Activated T-helper 1 cell treated with Interleukin-2 at 50 U/mL for 16 hours (primary cell): ENCODE measurements at places on chromosomes 5 and 9.

DNA sequence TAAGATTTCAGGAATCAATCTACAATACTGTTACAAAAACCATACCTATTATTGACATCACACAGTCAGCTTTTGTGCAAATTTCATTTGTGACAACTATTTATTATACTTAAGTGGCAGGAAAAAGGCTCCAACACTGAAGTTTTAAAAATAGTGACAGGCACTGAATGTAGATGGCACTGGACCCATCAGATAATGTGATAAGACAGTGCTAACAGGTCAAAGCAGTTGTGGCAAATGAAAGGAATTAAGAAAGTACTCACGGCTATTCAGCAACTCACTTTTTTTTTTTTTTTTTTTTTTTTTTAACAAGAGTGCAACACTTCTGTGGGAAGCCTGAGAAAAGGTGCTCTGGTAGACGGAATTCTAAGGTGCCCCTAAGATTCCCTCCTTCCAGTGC is 115.0 kb upstream of the MEF2C start:
- no peak for DNase-seq

GRCh38 chr5:90606539-90606938 is 47.9 kb downstream of the ADGRV1 start:
- no peak for DNase-seq

DNA sequence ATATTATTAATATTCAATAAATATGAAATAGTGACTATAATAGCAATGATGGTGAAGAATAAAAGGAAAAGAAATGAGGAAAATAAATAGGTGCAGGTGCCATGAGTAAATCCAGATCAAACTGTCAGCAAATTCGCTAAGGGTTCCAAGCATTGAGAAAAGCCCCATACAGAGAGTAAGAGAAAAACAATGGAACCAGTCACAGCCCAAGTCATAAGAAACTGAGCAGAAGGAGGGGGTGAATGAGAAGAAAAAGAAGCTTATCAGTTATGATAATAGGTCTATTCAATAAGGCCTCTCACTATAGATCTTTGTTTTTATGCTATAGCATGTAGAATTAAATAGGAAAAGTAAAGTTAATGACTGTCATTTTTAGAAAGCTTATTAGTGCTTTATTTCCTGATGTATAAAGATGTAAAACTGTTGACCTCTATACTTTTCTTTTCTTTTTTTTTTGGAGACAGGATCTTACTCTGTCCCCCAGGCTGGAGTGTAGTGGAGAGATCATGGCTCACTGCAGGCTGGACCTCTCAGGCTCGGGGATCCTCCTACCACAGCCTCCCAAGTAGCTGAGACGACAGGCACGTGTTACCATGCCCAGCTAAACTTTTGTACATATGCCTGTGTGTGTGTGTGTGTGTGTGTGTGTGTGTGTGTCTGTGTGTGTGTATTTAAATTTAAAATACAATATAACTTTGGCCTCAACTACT is 72.4 kb downstream of the FYB1 start:
- no peak for DNase-seq

GRCh38 chr9:101628173-101628572 is 33.4 kb upstream of the PPP3R2 start:
- no peak for DNase-seq

GRCh38 chr9:92501671-92502393 is 19.5 kb upstream of the ASPN start:
- DNase-seq: no peak

- no peak for DNase-seq
Observed at GRCh38 chr5:168409591-168410458, 76.4 kb upstream of the RARS1 start.

GRCh38 chr9:110532908-110533665 is 46.5 kb downstream of the SVEP1 start:
- DNase-seq: no peak

- no peak for DNase-seq
Observed at GRCh38 chr5:10726179-10726912, 34.7 kb downstream of the DAP start.

- no peak for DNase-seq
Observed at GRCh38 chr5:1503241-1504068, 20.3 kb downstream of the LPCAT1 start.

DNA sequence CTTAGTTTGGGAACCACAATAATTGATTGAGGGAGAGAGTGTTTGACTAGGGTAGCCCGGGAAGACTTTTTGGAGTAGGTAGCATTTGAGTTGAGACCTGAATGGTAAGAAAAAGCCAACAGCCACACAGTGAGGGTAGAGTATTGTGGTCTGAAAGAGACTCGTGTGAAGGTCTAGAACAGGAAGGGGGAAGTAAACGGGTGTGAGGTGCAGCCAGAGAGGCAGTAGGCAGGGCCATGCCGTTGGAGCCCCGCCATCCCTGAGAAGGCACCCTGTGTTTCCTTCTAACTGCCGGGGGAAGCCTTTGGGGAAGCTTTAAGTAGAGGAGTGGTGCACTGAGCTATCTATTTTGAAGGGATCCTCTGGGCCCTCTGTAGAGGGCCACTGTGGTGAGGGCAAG is 3.5 kb upstream of the F2RL2 start:
- DNase-seq: no peak

- no peak for DNase-seq
Observed at GRCh38 chr9:85617141-85617670, 124.5 kb downstream of the AGTPBP1 start.

- DNase-seq: no peak
Observed at GRCh38 chr5:19001539-19001938, 986.5 kb downstream of the CDH18 start.

GRCh38 chr5:181204826-181205760 is at the start of gene TRIM7:
Gene TRIM7 (minus strand): TSS chr5:181205196. CDS start chr5:181205110, 86 bp downstream.
- no peak for DNase-seq

GRCh38 chr9:106065136-106065535 is 370.8 kb downstream of the TMEM38B start:
- DNase-seq: no peak

DNA sequence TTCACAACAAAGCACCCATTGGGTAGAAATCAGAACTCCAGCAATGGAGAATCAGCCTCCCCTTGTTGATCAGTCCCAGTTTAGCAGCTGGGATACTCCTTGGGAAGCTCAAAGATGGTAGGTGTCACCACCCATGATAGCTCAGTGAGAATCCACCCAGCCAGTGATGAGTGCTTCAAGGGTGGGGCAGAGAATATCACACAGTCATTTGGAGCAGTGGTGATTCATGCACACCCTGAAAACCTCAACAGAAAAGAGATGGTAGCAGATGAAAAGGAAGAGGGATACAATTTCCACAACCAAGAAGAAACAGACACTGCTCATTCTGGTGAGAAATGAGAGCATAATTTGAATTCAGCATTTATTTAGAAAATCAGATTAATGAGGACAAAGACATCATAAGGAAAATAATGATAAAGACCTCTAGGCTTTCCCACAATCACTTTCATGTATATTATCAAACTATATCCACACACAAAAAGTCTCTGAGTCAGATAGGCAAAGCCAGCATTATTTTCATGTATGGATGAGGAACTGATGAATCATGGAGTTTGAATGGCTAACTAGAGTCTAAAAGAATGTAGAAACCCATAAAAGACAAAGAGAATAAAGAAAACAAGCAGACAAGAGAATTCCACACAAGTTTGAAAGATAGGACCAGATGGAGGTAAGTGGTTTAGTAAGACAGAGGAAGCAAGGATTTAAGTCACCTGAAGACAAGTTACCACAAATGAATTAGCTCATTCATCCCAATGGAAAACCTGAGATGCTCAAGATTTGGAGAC is 82.9 kb downstream of the FEM1C start:
- DNase-seq: no peak

- no peak for DNase-seq
Observed at GRCh38 chr9:16010221-16010620, 457.4 kb downstream of the CCDC171 start.

- DNase-seq: no peak
Observed at GRCh38 chr5:90803876-90804275, 245.3 kb downstream of the ADGRV1 start.

DNA sequence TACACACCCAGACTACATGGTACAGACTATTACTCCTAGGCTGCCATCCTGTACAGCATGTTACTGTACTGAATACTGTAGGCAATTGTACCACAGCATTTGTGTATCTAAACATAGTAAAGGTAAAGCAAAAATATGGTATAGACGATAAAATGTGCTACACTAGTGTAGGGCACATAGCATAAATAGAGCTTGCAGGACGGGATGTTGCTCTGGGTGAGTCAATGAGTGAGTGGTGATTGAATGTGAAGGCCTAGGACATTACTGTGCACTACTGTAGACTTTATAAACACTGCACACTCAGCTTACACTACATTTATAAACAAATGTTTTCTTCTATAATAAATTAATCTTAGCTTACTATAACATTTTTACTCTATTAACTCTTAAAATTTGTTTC is 25.6 kb downstream of the ANKRD55 start:
- no peak for DNase-seq

- no peak for DNase-seq
Observed at GRCh38 chr5:1998716-1999317, 116.1 kb upstream of the IRX4 start.

DNA sequence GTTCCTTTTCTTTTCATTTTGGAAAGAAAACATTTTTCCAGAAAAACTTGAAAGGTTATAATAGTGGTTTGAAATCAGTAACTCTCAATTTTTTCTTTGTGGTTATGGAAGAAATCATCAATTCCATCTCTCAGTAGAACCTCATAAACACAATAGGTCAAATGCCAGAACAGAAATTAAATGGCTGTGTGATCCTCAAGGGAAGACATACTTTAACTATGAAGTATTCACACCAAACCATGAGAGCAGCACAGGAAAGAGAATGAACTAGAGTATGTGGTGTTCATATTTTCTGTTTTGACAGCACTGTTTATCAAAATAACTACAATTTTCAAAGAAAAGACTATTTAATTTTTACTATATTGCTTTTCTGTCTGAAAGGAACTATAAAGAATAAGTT is 29.7 kb upstream of the EFNA5 start:
- DNase-seq: no peak

- DNase-seq: no peak
Observed at GRCh38 chr9:126335837-126336735, 9.5 kb downstream of the MVB12B start.

DNA sequence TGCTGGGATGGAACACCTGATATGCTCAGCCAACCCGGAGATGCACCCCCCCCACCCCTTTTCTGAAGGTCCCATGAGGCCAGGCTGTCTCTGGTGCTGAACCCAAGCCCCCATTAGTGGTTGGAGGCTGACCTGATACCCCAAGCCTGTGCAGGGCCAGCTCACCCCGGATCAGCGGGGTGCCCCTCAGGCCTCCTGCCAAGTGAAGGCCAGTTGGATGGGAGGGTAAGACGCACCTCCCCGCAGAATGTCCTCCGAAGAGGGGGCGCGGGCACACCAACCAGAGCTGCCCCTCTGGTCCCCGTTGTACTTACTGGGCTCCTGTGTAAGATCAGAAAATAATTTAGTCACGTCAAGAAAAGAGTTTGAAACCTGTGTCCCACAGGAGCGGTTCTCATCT is 76.8 kb upstream of the OTULINL start:
- DNase-seq: no peak

DNA sequence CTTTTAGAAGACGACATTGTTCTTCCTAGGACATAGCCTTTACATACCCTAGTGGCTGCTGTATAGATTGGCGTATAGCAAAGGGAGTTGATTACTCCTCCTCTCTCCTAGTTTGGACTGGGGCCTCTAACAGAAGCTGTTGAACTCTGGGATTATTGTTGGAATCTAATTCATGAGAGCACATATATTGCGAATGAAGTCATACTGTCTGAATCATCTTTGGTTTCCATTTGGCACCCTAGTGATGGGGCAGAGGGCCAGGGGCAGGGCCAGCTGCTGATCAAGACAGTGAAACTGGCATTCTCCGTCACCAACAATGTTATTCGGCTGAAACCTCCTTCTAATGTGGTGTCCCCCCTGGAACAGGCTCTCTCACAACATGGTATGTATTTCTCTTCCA is 40.3 kb downstream of the NUP188 start:
- DNase-seq: no peak

GRCh38 chr5:1385395-1386273 is 40.7 kb upstream of the CLPTM1L start:
- peak; percentile 77 for DNase-seq

DNA sequence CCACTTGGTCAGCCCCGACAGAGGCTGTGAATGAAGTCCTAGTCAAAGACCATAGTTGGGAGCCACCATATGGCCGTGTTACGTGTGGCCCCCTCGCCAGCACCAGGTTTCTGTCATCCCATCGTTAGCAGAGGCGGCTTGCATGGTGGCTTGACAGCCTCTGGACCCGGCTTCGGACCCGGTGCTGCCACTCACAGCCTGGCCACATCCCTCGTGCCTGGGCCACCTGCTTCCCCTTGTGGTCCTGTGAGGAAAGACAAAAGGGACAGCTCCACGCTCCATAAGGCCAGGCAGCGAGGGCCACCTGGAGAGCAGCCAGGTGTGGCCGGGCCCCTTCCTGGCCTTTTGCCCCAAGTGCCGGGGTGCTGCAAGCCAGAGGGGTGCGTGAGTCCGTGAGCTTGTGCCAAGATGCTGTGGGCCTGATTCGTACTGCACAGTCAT is 6.2 kb downstream of the NKD2 start:
- DNase-seq: no peak

- DNase-seq: no peak
Observed at GRCh38 chr9:125604196-125604595, 102.8 kb downstream of the MAPKAP1 start.

DNA sequence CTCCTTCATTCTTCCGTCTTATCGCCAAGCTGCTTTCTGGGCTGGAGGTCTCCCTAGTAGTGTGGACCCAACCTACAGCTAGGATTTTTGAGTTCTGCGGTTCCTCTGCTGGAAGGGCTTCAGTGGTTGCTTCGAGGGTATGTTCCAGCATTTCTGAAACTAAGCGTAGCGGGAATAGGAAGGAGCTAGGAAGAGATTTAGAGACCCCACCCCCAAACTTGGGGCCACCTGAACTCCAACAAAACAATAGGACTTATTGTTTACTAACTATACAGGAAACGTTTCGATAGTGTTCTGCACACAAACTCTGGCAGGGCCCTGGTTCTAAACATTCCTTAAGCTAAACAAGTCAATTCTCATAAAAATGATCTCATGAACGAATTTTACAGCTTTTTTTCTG is 346.7 kb downstream of the PLK2 start:
- DNase-seq: no peak

GRCh38 chr5:110150199-110150598 is 460.5 kb downstream of the MAN2A1 start:
- no peak for DNase-seq

DNA sequence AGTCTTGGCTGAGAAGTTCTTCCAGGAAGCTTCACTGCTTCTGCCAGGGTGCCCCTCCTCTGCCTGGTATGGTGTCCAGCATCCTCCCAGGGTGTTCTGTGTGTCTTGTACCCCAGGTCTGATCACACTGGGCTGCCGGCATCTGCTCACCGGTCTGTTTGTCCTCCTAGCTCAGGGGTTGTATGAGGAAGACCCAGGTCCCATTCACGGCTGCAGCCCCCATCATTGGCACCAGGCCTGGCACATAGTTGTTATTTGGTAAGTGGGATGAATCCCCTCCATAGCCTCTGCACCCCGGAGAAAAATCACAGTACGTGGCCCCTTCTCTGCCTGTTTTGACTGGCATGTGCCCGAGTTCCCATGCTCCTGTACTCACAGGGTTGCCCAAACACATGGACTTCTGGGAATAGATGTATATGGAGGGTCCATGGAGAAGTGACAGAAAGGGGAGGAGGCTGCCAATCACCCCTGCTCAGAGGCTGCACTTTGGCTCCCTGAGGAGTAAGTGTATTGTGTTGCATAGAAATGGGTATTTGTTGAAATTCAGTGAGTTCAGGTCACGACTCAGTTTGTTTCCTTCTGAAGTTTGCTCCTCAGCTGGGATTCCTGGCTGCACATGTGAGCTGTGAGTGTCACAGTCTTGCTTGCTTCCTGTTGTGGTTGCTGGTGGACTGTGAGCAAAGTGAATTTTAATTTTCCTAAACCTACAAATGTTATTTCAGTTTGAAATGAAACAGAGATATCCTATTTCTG is 96.2 kb downstream of the HSPA4 start:
- no peak for DNase-seq
